CD14-positive monocyte (primary cell): ENCODE measurements at places on chromosomes 11 and 22.

DNA sequence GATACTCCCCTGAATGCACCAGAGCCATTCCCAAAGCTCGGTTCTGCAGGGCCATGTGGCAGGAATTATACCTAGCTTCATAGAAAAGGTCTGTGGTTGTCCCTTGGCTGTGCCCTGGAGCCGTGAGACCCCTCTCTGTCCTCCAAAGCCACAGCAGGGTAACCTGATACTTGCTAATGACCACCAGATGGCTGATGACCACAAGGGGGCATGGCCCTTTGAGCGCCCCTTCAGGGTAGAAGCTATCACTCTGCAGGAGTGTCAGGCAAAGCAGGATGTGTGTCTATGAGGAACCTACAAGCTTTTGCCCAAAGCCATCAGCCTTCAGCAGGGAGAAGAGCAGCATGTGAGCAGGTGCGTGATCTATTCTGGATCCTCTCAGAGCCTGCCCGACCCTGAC is 95.3 kb downstream of the NTM start:
- no peak for DNase-seq

- no peak for DNase-seq
Measured at GRCh38 chr11:34457607-34458006, 18.9 kb downstream of the CAT start.

DNA sequence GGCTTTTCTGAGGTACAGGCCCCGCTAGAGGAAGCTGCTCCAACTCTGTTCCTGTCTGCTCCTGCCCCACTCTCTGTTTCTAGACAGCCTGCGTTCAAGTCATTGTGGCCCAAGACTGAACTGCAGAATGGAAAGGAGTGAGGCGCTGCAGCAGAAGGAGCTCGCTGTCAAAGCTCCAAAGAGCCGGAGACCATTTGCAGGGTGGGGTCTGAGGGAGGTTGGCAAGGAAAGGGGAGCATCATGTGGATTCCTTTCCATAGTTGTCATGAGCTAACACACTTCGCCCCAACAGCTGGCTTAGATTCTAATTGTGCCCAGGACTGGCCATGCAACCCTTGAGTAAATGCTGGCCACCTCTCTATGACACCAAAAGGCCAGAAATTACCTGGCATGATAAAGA is 18.8 kb downstream of the APOL4 start:
- no peak for DNase-seq

GRCh38 chr11:74446532-74446938 is 20.8 kb downstream of the KCNE3 start:
- DNase-seq = no peak

DNA sequence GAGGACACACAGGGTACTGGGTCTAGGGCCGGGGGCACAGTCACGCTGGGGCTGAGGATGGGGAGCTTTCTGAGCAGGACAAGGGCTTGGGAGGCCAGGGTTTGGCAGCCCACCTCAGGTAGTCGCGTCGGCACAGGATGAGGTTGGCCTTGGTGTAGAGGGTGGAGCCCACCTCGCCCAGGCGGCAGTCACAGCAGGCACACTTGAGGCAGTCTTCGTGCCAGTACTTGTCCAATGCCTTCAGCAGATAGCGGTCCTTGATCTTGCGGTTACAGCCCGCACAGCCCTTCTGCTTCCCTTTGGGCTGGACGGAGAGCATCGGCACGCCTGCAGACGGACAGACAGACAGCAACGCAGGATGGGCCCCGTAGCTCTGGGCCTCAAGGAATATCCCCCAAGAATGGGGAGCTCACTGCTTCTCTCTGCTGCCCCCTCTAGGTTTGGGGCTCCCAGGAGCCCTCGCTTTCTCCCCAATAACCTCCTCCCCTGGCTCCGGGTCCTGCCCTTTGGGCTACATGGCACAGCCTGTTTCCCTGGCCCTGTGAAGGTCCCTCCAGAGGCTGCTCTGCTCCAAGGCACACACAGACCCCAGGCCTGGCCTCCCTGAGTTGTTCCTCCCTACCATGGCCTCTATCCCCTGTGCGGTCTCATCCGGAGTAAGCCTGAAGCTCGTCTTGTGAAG is 33.4 kb downstream of the LMO1 start:
- no peak for DNase-seq

DNA sequence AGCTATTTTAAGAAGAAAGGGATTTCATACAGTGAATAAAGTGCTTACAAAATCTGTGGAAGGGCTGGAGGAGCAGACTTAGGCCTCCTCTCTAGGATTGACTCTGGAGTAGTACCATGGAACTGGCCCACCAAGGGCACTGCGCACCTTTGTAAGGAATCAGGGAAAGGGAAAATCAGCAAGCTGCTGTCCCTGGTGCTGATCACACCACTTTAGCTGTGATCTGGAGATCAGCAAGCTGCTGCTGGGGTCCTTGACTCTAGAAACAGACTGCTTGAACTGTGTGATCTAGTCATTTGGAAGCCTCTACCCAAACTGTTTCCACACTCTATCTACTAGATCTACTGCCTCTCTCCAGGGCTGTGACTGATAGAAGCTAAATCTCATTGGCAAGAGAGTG is 18.4 kb upstream of the TECTA start:
- no peak for DNase-seq

GRCh38 chr22:20091690-20092476 is 11.8 kb downstream of the DGCR8 start:
- DNase-seq = no peak

DNA sequence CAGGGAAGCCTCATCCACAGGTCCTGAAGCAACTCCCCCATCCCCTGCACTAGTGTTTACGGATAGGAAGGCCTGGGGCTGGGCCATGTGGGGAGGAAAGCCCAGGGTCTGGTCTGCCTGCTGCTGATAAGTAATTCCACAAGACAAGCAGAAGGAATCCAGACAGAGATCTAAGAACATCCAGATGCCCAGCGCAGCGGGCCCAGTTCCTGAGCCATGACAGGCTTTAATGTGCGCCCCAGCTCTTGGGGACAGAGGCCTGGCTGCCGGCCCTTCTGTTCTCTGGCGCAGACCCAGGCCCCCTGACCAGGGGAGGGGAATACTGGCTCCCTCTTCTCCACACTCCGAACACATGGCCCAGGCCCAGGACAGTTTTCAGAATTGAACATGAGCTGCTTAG is 28.8 kb upstream of the ETS1 start:
- DNase-seq = no peak

DNA sequence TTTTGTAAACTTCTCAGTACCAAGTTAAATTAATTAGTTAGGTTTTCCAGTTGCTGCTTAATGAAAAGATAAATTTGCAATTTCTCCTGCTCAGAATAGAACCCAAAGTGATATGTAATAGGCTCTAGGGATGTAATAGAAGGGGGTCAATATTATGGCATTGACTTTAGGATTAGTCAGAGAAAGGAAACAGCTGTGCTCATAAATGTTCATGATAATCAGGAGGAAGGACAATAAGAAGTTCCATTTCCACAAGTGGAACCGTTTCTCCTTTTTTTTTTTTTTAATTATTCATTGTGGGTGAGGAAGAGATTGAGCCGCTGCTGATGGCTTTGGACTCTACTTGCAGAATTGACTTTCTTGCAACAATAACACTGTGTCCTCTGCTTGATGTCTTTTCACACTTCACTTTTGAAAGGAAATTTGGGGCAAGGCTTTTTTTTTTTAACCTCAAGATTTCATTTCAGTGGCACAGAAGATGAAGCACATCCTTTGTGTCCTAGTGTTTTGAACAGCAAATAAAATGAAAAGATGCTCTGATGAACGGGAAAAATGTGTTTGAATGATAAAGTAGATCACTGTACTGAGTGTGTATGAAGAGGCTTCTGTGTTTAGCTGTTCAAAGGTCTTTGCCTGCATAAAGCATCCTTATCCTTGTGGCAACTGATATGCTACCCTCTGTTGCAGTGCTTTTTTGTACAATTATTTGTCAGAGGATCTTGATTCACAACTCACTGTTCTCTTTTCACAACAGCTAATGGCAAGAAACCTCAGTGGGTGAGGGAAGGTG is 62.4 kb downstream of the GAS2 start:
- DNase-seq = no peak

GRCh38 chr11:45301537-45302246 is 15.6 kb upstream of the SYT13 start:
- DNase-seq = no peak

DNA sequence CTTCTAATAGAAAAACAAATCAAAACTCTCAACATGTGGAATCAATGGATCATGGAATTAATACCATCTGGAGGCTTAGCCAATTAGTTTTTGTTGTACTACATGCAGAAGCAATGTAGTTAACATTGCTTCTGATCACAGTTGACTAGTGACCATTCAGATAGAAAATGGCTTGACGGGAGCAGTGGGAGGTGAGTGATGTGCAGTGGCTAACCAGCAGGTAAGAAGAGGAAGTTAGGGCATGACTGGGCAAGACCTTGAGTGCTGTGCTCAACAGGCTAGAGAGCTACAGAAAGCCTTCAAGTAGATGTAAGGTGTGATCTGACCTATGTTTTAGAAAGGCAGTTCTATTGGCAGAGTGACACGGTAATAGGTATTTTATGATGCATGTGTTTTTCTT is 60.7 kb upstream of the ALKBH3 start:
- DNase-seq = no peak

DNA sequence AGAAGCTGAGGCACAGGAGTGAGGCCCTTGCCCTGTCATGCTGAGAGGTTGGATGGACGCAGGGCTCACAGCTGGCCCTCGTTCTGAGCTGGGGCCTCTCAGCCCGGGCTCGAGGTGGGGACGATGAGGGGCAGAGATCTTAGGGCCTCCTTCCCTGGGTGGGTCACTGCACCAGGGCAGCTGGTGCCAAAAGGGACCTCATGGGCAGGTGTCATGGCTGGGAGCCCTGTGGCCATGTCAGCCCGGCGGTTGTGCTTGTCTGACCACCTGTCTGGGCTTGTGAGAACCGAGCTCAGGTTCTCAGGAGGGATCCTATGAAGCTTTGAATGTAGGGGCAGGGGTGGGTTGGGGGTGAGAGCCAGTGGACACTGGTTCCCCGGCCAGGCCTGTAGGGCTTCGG is 1.8 kb upstream of the MUC6 start:
- no peak for DNase-seq

GRCh38 chr22:30990690-30991089 is 21.6 kb downstream of the TUG1 start:
- DNase-seq = no peak

DNA sequence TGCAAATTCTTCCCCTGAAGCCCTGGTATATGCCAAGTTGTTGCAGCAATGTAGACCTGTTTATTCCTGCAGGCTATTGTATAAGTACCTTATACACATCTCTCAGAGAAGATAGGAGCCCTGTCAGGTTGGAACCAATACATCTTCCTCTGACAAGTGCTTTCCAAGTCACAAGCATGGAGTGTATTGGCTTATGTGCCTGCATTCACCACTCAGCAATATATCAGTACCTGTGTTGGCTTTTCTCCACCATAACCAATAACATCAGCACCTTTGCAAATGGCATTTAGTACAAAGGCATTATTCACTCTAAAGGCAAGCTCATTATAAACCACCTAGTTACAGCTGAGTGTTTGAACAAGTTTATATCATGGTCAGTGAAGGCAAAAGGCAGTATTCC is 611.7 kb upstream of the CNTN5 start:
- no peak for DNase-seq

DNA sequence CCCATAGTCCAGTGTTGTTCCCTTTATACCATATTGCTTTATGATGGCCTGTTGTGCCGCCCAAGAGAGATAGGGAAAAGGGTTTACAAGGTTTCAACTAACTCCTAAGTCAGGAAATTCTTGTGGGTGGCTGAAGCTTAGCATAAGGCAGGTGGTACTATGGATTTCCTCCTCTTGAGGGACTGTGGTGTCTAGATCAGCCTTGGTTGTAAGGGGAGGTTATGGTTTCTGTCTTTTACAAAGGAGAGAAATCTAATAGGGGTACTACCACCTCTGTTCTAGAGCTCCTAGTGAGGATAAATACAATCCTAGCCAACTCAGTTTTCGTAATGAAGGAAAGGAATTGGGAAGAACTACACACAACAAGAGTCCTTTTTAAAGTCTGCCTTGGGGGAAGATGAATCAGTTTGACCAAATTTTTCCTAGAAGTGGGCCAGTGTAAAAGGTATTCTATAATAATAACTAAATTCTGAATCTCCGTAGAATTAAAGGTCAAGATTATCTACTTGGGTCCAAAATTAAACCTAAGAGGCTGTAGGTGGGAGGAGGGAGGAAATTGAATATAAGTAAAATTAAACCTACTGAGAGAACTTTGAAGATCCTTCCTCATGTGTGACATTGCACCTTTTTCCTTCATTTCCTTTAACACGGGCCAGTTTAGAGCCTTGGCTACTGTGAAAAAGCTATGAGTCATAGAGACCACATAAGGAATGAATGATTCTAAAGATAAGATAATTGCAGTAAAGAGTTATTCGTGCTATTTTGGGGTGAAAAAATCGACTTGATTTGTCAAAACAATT is 17.2 kb downstream of the DLAT start:
- no peak for DNase-seq

- DNase-seq = no peak
Measured at GRCh38 chr22:24485170-24485569, 10.0 kb upstream of the UPB1 start.

- DNase-seq = no peak
Measured at GRCh38 chr11:1234771-1235305, 12.0 kb downstream of the MUC5B start.

GRCh38 chr11:119907122-119907851 is 178.3 kb upstream of the NECTIN1 start:
- DNase-seq = no peak

GRCh38 chr22:18033204-18033998 is 9.0 kb upstream of the MICAL3 start:
- no peak for DNase-seq

DNA sequence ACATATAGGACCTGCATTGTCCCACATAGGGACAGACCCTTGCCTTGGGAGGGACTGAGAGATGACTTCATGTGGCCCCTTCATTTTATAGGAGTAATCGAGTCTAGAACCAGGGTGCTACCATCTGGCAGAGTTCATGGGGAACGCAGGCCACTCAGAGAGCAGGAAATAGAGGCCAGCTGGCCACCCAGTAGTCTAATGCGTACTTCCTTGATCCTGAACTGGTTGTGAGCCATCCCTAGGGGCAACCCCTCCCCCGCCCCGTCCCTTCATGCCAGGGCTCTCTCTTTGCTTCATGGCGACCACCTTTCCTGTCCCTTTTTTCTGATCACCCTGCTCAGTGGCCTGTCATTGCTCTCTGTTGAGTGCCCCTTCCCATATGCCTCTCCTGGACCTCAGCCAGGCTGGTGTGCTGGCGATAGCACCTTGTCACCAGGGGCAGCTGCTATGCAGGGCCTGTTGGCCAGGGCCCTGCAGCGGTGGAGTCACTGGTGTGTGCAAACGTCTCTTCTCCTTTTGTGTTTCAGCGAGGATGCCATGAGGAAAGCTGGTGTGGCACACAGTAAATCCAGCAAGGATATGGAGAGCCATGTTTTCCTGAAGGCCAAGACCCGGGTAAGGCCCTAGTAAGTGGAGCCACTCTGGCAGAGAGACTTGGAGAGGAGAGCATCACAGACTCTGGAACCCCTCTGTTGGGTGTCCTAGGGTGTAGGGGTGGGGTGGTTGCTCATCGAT is 29.3 kb downstream of the MED15 start:
- DNase-seq = no peak

- no peak for DNase-seq
Measured at GRCh38 chr11:107266455-107266854, 191.2 kb downstream of the CWF19L2 start.

DNA sequence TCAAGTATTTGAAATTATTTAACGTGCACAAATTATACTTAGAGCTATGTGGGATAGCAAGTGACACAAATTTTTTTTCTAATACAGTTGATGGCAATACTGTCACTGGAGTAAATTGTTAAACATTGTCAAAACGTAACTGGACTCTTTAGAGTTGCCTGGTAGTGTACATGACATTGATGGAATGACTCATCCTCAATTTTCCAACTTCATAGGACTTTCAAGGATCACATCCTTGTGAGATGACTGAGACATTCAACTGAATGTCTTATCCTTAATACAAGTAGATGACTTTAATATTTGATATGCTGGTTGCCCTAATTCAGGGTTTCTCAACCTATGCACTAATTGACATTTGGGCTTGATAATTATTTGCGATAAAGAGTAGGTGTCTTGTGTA is 310.0 kb downstream of the SWAP70 start:
- DNase-seq = no peak
